Activated B cell treated with CpG ODN at 0.5 μM for 24 hours (primary cell): ENCODE measurements at places on chromosomes 1 and 21. TPM values are rescaled to one million over a fixed set of nuclear protein-coding genes. Genes with fewer than 3 reads are reported as not detected.

Gene CDC42
- total RNA-seq, result 310 and 324 TPM in 2 replicates

Gene LCE1F
- not detected in 2 replicates for total RNA-seq

Gene PLCH2
- 6.0 and 6.1 TPM in 2 replicates for total RNA-seq

Gene OR2L13
- total RNA-seq, result not detected in 2 replicates

Gene KLF17
- total RNA-seq, result not detected in 2 replicates

Gene HHIPL2
- total RNA-seq, result 0.86 and 1.5 TPM in 2 replicates

DNA sequence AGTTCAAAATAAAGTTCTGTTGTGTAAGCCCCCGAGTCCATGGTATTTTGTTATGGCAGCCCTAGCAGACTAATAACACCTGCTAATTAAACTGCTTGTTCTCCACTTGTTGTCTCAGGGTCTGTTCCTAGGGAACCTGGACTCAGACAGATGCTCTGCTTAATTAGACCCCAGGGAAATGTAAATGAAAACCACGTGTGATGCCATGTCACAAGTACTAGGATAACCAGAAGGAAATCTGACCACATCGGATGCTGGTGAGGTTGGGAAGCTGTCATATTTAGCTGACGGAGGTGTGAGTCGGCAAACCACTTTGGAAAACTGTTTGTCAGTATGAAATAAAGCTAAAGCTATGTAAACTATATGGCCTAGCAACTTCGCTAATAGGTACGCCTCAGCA lies 19.6 kb downstream of the EDN2 start:
- no peak overlapping the region for H3K4me3 ChIP-seq
- H3K4me1 ChIP-seq, result no peaks in the 10 kb centered on the region
- no peak overlapping the region for H3K27ac ChIP-seq
- H3K36me3 ChIP-seq, result no peaks in the 10 kb centered on the region

DNA sequence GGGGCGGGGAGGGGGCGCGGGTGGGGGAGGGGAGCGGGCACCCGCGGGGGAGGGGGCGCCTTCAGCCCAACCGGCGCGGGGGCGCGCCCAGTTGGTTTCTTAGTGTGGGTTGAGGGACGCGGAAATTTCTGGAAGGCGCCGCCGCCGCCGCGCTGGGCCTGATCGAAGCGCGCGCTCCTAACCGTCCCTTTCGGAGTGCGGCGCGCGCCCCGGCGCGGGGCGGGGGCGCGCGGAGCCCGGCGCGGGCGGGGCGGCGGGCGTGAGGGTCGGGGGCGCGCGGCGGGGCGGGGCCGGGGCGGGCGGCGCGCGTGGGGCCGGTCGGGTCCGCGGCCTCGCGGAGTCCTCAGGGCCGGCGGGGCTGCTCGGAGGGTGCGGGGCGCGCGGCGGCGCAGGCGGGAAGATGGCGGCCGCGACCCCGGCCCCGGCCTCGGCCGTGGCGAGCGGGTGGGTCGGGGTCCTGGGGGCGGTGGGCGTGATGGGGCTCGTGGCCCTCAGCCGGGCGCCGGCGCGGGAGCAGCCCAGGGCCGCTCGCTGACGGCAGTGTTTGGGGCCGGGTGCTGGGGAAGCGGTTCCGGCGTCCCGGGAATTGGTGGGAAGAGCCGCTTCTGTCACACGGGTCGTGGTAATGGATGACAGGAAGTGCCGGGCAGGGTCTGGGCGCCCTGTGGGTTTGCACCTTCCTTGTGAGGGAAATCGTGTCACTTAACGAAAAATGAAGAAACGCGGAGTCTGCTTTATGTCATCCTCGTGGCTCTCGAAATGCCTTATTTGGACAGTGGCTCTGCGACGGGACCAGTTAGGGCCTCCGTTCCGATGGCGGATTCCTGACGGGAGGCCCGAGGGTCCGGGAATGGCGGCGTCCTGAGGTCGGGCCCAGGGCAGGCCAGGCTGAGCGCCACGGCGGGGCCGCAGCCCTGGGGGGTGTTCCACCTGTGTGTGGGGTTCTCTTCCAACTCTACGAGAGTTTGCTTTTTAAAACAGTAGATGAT lies 764 bp downstream of the PKNOX1 start:
- peak overlapping the region; percentile 86 for H3K27ac ChIP-seq
- peaks cover 10% of the 10 kb centered on the region for H3K36me3 ChIP-seq
- H3K4me1 ChIP-seq, result peaks cover 29% of the 10 kb centered on the region
- no peaks in the 10 kb centered on the region for H3K27me3 ChIP-seq
- H3K4me3 ChIP-seq, result peak overlapping the region; percentile 89
- DNase-seq, result peak; percentile 61

DNA sequence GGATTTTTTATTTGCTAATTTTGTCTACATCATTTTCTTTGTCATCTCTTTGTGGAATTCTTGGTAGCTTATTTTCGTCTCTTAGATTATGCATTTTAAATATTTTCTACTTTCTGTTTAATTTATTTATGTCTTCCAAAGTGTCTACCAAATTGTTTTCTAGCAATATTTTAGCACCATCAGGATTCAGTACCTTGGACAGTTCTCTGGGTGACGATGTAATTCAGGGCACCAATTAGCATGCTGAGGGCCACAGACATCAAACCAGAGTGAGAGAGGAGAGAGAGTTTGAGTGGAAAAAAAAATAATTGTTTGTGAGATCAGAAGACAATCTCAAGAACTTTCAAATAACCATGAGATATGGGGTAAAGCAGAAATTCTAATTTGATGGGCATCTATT lies 169.8 kb upstream of the CXADR start:
- no peaks in the 10 kb centered on the region for H3K4me1 ChIP-seq
- H3K36me3 ChIP-seq, result no peaks in the 10 kb centered on the region
- no peaks in the 10 kb centered on the region for H3K27me3 ChIP-seq
- DNase-seq, result no peak

- DNase-seq, result no peak
- H3K27me3 ChIP-seq, result peaks cover 3% of the 10 kb centered on the region
- H3K4me3 ChIP-seq, result no peak overlapping the region
- H3K36me3 ChIP-seq, result no peaks in the 10 kb centered on the region
- no peaks in the 10 kb centered on the region for H3K4me1 ChIP-seq
- no peak overlapping the region for H3K27ac ChIP-seq
These were observed 49.9 kb downstream of the PDE9A start for GRCh38 chr21:42703136-42703908.

DNA sequence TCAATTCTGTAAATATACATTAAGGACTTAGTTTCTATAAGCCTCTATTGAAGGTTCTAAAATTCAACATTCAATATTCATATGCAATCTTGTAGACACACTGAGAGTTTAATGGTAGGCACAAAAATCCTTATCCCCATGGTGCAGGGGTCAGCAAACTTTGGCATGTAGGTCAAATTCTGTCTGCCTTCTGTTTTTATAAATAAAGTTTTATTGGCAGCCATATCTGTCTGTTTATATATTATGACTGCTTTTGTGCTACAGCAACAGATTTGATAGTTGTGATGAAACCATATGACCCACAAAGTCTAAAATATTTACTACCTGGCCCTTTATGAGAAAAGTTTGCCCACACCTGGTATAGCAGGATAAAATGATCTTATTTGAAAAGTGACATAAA lies 91.2 kb upstream of the PPIH start:
- no peaks in the 10 kb centered on the region for H3K27me3 ChIP-seq
- H3K4me1 ChIP-seq, result no peaks in the 10 kb centered on the region
- no peaks in the 10 kb centered on the region for H3K36me3 ChIP-seq
- no peak overlapping the region for H3K4me3 ChIP-seq
- no peak for DNase-seq

GRCh38 chr21:16071092-16071491 lies 341.3 kb downstream of the USP25 start:
- H3K36me3 ChIP-seq, result no peaks in the 10 kb centered on the region
- no peaks in the 10 kb centered on the region for H3K4me1 ChIP-seq
- H3K27me3 ChIP-seq, result no peaks in the 10 kb centered on the region
- H3K27ac ChIP-seq, result no peak overlapping the region
- H3K4me3 ChIP-seq, result no peak overlapping the region
- no peak for DNase-seq

DNA sequence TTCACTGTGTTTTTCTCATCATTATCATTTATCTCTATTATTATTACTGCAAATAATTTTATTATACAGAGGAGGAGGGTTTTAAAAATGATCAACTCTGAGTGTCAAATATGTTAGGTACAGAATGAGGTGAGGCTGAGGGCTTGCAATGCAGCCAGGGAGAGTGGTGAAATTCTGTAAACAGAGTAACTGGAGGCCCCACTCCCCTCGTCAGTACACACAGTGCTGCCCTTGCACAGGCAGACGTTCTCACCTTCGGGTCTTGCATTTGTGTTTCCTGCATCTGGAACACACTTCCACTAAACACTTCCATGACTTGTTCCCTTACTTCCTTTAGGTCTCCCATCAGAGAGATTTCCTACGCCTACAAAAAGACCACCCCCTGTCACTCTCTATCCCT lies 24.3 kb upstream of the COA6 start:
- H3K4me3 ChIP-seq, result no peak overlapping the region
- peaks cover 20% of the 10 kb centered on the region for H3K27me3 ChIP-seq
- no peaks in the 10 kb centered on the region for H3K36me3 ChIP-seq
- no peak for DNase-seq

DNA sequence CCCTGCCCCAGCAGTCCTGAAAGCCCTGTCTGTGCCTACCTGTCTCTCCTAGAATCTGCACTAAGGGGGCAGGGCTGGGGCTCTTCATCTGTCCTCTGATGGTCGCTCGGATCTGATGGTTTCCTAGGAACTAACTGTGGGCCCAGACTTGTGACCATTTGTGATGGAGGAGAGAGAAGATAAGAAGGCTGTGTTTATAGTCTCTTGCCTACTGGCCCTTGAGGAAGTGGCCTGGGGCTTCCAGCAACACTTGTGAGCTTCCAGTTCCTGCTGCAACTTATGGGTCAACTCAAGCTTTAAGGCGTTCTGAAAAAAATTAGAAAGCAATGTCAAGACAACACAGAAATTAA lies 53.2 kb upstream of the SYNC start:
- H3K4me1 ChIP-seq, result peaks cover 11% of the 10 kb centered on the region
- H3K27ac ChIP-seq, result no peak overlapping the region
- peaks cover 11% of the 10 kb centered on the region for H3K27me3 ChIP-seq
- H3K4me3 ChIP-seq, result no peak overlapping the region

GRCh38 chr1:211589782-211590721 lies 11.1 kb upstream of the SLC30A1 start:
- H3K36me3 ChIP-seq, result no peaks in the 10 kb centered on the region
- no peak for DNase-seq
- H3K4me1 ChIP-seq, result peaks cover 11% of the 10 kb centered on the region
- no peak overlapping the region for H3K4me3 ChIP-seq
- no peak overlapping the region for H3K27ac ChIP-seq
- peaks cover 2% of the 10 kb centered on the region for H3K27me3 ChIP-seq

DNA sequence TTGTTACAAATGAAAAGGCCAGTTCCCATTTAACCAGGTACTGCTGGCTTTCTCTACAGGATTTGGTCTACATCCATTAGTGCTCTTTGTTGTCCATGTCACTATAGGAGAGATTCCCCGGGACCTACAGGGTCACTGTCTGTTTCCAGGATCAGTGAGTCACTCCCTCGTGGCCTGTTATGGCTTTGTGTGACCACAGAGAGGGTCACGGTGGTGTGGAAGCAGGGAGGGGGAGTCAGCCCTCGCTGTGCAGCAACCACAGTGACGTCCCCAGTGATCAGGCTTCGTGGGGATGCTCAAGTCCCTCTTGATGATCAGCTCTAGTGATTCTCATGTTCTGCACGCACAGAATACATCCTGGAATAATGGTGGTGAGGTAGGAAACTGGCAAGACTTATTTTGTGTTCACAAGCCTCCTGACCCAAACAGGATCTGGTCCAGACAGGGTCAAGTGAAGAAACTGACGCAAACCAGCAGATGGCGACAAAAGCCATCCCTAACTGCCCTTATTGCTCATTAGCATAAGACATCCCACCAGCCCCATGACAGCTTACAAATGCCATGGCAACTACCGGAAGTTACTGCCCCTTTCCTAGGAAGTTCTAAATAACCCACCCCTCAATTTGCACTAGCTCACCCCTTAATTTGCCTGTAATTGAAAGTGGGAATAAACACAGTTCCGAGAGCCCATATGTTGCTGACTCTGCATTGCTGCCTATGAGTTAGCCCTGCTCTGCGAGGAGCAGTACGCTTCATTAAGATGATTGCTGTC lies 98.5 kb downstream of the DISC1 start:
- no peaks in the 10 kb centered on the region for H3K36me3 ChIP-seq
- no peak overlapping the region for H3K4me3 ChIP-seq
- peaks cover 20% of the 10 kb centered on the region for H3K4me1 ChIP-seq
- no peak overlapping the region for H3K27ac ChIP-seq

DNA sequence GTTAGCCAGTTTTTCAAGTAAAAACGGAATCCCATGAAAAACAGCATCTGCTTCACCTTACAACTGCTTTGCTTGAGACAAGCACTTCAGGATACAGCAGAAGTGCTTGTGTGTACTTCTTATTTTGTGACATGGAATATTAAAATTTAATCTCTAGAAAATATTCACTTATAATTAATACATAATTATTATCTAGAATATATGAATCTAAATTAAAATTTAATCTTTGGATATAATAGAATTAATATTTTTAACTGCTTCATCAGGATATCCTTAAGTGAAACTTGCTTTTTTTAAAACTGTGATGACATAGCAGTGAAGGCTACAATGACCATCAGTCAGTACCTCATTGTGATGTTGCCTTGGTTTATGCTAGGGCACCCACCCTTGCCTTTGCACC lies 148.4 kb upstream of the C1orf105 start:
- no peaks in the 10 kb centered on the region for H3K27me3 ChIP-seq
- H3K4me1 ChIP-seq, result peaks cover 4% of the 10 kb centered on the region
- no peak overlapping the region for H3K27ac ChIP-seq
- DNase-seq, result no peak
- no peaks in the 10 kb centered on the region for H3K36me3 ChIP-seq

GRCh38 chr1:19169642-19170041 lies 40.4 kb downstream of the UBR4 start:
- peaks cover 11% of the 10 kb centered on the region for H3K4me1 ChIP-seq
- H3K27ac ChIP-seq, result peak overlapping the region; percentile 36
- H3K36me3 ChIP-seq, result peaks cover 95% of the 10 kb centered on the region

DNA sequence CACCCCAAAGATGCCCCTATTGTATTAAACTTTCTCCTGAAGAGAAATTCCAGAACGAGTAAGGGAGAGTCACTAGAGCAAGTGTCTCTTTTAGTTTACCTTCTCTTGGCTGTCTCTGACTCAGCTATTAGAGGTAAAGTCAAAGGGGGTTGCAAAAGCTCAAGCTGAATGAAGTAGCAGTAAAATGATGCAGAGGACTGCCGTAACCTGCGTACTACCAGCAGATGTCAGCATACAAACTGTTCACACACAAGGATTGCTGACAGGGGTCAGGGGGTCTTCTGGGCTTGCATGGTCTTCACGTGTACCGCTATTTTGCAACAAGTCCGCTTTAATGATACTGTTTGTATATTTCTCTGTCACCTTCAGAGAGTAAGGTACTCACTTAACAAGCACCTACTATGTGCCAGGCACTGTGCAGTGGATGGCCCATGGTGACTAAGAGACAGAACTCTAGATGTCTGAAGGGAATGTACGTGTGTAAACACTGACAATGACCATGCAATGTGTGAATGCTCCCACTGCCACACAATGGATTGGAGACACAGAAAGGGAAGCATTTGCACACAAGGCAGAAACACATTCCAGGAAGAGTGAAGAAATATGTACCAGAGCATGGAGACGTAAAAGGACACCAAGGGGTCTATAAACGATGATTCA lies 34.9 kb downstream of the CHML start:
- DNase-seq, result no peak
- no peak overlapping the region for H3K4me3 ChIP-seq
- H3K4me1 ChIP-seq, result peaks cover 47% of the 10 kb centered on the region
- H3K27ac ChIP-seq, result no peak overlapping the region
- H3K27me3 ChIP-seq, result no peaks in the 10 kb centered on the region

GRCh38 chr1:40058453-40059337 lies 18.2 kb downstream of the CAP1 start:
- DNase-seq, result no peak
- no peaks in the 10 kb centered on the region for H3K27me3 ChIP-seq
- peak overlapping the region; percentile 59 for H3K4me3 ChIP-seq
- peak overlapping the region; percentile 72 for H3K27ac ChIP-seq

- peaks cover 9% of the 10 kb centered on the region for H3K27me3 ChIP-seq
- H3K27ac ChIP-seq, result no peak overlapping the region
- no peaks in the 10 kb centered on the region for H3K36me3 ChIP-seq
- DNase-seq, result no peak
These were observed 28.8 kb downstream of the CFAP74 start for GRCh38 chr1:1974834-1975233.
